ENCODE measurements at places on chromosomes 16 and 17. TPM values are rescaled to one million over a fixed set of nuclear protein-coding genes. Genes with fewer than 3 reads are reported as not detected.
A peak's percentile ranks its signal among the peaks of the same experiment; 100 is the strongest.

TBC1D24 gene
- 30.0 TPM for polyA plus RNA-seq

CCL2 gene
- 32.6 TPM for polyA plus RNA-seq

GRCh38 chr17:31802502-31802901 is 56.5 kb downstream of the COPRS start:
- no peak for DNase-seq

KCNH4 gene
- polyA plus RNA-seq = 0.10 TPM

SGCA gene
- polyA plus RNA-seq = 424 TPM

PDE6G gene
- 4.0 TPM for polyA plus RNA-seq

GRCh38 chr16:82031116-82032084 is 3.7 kb upstream of the HSD17B2 start:
- DNase-seq = peak; percentile 24

DNA sequence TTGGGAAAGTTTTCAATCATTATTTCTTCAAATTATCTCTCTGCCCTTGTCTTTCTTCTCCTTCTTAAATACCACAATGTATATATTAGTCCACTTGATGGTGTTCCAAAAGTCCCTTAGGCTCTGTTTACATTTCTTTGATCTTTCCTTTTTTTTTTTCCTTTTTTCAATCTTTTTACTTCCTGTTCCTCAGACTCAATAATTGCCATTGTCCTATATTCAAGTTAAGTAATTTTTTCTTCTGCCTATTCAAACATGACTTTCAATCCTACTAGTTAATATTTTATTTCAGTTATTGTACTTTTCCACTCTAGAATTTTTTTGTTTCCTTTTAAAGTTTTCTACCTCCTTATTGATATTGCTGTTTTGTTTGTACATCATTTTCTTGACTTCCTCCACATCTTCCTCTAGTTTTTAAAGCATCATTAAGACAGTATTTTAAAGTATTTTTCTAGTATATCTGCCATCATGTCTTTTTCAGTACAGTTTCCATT is 15.8 kb upstream of the UQCRC2 start:
- no peak for DNase-seq
